ENCODE measurements at places on chromosomes 6 and 20.

GRCh38 chr6:134882426-134883038, 67.4 kb downstream of the ALDH8A1 start:
- ATAC-seq, result peak; percentile 35

GRCh38 chr6:82017773-82018172, 229.8 kb downstream of the IBTK start:
- ATAC-seq, result no peak

- ATAC-seq, result no peak
Observed at GRCh38 chr6:142784344-142784743, 160.6 kb downstream of the HIVEP2 start.

DNA sequence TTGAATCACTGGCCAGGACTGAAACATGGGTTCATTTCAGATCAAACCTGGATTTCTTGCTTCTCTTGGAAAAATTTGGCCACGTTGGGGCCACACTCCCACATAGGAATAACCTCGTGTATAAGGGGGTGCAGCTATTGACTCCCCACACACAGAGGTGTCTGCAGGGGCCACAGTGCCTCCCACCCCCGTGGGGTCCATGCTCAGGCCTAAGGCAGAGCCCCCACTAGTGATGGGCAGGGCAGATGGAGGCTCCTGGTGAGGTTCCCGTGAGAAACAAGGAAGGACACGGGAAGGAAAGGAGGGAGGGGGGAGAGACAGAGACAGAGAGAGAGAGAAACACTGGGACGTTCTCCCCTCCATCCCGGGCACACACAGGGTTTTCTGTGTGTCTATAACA, 230.5 kb downstream of the ERMARD start:
- no peak for ATAC-seq

GRCh38 chr6:85678026-85678601, 35.4 kb upstream of the SYNCRIP start:
- peak; percentile 4 for ATAC-seq

DNA sequence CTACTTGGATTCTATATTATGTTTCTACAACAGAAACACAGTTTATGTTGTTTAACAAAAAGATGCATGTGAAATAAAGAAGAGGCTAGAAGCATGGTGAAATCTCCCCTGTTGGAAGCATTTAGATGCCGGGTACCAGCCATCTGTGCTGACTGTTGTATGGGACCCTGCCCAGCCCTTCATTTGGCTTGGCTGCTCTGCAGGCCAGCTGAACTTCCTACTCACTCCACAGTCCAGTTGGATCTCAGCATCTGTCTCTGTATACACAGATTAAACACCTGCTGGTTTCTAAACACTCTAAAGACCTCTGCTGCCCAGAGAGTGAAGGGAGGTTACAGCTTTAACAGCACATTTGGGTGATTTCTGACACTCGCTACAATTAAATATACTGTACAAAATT, 228.3 kb downstream of the SLC35F1 start:
- no peak for ATAC-seq

- no peak for ATAC-seq
Observed at GRCh38 chr6:51618563-51618962, 468.9 kb downstream of the PKHD1 start.

GRCh38 chr20:35284992-35285805, 627 bp upstream of the EIF6 start:
- ATAC-seq, result peak; percentile 37
